Pancreas (tissue), 10 donors: ENCODE measurements at places on chromosomes 12 and 14. TPM values are rescaled to one million over a fixed set of nuclear protein-coding genes. Genes with fewer than 3 reads are reported as not detected.

DNA sequence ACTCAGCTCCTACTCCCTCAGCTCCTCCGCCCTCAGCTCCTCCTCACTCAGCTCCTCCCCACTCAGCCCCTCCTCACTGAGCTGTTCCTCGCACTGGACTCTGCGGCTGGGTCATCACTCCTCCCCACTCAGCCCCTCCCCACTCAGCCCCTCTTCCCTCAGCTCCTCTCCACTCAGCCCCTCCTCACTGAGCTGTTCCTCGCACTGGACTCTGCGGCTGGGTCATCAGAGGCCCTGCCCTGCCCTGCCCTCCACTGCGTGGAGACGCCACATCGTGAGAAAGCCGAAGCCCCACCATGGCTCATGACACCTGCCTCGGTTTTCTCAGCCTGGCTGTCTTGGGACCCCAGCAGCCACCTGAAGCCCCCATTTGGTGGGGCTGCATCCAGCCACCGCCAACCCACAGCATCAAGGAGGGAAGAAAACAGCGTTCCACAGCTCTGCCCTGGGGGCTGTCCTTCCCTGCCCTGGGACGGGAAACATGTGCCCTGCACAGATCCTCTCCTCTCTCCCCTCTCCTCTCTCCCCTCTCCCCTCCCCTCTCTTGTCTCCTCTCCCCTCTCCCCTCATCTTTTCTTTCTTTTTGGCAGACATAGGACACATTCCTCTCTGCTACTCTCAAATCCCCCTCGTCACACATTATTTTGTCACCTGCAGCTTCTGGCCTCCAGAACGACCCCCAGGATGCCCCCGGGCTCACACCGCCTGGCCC is 17.7 kb downstream of the NOC4L start:
- no peak overlapping the region for H3K4me3 ChIP-seq
- no peak overlapping the region for H3K27ac ChIP-seq
- no peaks in the 10 kb centered on the region for H3K36me3 ChIP-seq
- no peaks in the 10 kb centered on the region for H3K4me1 ChIP-seq

DNA sequence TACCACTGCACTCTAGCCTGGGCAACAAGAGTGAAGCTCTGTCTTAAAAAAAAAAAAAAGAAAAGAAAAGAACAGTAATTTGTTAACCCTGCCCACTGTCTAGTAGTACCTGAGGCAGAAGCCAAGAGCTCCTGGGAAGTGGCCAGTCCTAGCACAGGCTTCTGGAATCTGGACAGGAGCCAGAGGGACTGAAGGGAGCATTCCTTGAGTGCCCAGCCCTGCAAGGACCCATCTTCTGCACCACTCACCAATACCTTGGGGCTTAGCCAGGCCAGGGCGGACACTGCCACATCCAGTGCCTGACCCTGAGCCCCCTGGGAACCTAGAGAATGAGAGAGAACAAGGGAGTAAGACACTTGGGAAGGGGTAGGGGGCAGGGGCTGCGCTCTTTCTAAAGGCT is 33.7 kb downstream of the PARP2 start:
- H3K4me3 ChIP-seq, result no peak overlapping the region
- no peak overlapping the region for H3K27ac ChIP-seq

GRCh38 chr14:55712491-55712890 is 132.5 kb downstream of the KTN1 start:
- H3K36me3 ChIP-seq, result no peaks in the 10 kb centered on the region
- no peaks in the 10 kb centered on the region for H3K4me1 ChIP-seq
- no peak for DNase-seq
- no peak overlapping the region for H3K4me3 ChIP-seq
- H3K27ac ChIP-seq, result no peak overlapping the region
- H3K27me3 ChIP-seq, result no peaks in the 10 kb centered on the region

PDE3A gene
- total RNA-seq, result 16.3 TPM
